Stimulated activated CD4-positive, alpha-beta T cell treated with anti-CD3 and anti-CD28 coated beads, Interleukin-4, amount 100 ng/mL, for 1 hour (primary cell): ENCODE measurements at places on chromosomes 4 and X.
A peak's percentile ranks its signal among the peaks of the same experiment; 100 is the strongest.

GRCh38 chr4:112152521-112152920 is 7.3 kb downstream of the FAM241A start:
- no peak for DNase-seq

- DNase-seq = no peak
These were observed 91.0 kb upstream of the MAPK10 start for GRCh38 chr4:86450861-86451260.

DNA sequence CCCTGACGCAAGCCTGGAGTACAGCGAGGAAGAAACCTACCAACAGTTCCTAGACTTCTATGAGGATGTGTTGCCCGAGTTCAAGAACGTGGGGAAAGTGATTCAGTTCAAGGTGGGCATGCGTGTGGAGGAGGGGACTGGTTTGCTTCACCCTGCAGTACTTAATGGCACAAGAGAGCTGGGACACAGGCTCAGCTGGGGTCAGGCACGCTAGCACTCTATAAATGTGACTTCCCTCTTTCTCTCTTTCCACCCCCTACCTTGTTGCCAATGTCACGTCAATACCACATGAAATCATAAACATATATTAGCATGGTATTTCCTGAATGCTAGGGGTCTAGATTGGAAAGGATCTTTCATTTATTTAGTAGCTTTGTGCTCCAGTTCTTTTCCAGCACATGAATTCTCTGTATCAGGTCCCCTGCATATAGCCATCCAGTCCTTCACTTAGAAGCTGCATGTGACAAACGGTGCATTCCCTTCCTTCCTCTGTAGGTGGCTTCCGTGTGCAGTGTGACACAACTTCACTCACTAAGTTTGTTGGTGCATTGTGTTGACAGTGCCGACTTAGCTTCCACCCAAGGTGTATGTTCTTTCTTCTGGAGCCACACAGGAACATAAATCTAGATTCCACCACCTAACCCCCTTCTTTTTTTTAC is 25.6 kb downstream of the ZRSR2 start:
- DNase-seq = no peak

- DNase-seq = no peak
These were observed 122.9 kb downstream of the SYNPO2 start for GRCh38 chr4:119011607-119011988.

DNA sequence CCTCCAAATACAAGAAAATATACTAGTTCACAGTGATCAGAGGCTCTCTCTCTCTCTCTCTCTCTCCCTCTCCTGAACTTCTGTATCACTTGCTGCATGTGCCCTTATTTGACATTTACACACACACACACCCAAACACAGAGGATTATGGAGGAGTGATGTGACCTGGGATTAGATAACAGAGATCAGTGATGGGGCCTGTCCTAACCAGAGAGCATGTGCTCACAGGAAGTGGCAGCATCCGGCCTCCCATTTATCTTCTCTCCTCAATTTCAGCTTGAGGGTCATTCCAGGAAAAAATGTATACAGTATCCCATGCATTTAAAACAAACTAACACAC is 143.0 kb downstream of the TSPAN5 start:
- DNase-seq = no peak

GRCh38 chr4:121749225-121749624 is 15.7 kb downstream of the SMIM43 start:
- no peak for DNase-seq

DNA sequence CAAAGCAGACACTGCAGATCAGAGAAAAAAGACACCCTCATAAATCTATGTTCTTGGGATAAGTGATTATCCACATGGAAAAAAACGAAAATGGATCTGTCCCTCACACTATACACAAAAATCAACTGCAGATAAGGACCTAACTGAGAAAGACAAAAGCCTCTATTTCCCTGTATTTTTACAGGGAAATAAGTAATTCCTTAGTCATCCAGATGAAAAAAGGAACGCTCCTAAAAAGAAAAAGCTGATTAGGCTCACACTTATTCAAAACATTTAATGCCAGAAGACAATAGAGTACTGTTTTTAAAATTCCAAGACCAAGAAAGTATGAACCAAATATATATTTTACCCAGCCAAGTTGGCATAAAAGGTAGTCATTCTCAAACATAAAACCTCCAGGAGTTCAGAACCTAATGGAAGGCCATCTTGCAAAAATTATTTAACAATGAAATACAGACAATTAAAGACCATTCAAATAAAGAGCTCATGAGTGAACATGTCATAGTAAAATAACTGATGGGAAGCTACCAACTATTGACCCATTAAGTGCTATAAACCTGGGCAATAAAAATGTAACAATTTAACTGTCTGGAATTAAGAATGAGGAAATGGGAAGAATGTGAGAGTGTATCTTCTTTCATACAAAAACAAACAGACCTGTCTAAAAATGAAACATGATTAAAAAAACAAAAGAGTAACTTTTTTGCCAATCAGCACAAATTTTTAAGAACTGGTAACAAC is 20.4 kb downstream of the PAPSS1 start:
- DNase-seq = no peak

DNA sequence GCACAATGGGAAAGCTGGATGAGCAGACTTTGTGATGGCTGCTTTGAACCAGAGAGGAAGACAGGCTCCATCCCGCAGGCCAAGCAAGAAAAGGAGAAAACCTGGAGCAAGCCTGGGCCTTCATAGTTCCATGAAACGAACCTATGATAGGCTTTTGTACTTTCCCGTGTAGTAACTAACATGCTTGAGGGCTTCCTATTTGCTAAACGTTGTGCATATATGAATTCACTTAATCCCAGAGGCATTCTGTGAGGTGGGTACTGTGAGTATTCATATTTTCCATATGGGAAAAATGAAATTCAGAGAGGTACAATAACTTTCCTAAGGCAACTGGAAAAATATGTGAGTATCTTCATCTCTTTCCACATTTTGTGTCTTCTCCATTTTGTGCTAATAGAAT is 13.6 kb upstream of the APBB2 start:
- no peak for DNase-seq

DNA sequence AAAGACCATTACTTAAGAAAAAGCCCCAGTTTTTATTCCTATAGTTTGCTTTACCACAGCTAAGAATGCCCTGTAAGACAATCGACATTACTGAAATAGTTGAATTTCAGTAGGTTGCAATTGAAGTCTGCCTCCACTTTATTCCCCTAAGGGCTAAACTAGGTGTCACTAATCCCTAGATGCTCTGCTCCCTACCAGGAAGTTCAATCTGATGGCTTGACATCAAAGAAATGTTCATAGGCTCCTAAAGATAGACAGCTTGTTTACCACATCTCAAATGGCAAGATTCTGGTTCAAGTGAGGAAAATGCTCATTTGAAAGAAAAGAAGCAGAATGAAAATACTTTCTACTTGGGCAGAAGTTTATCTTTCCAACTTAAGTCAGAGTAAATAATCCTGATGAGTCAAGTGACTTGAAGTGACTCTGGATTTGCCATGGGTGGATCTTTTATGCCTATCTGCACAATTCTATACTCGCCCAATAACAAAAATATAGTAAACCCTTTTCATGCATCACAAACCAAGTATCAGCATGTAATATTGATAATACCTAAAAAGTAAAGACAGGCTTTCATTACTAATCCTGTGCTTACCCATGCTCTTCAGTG is 117.2 kb downstream of the SH3RF1 start:
- DNase-seq = no peak

DNA sequence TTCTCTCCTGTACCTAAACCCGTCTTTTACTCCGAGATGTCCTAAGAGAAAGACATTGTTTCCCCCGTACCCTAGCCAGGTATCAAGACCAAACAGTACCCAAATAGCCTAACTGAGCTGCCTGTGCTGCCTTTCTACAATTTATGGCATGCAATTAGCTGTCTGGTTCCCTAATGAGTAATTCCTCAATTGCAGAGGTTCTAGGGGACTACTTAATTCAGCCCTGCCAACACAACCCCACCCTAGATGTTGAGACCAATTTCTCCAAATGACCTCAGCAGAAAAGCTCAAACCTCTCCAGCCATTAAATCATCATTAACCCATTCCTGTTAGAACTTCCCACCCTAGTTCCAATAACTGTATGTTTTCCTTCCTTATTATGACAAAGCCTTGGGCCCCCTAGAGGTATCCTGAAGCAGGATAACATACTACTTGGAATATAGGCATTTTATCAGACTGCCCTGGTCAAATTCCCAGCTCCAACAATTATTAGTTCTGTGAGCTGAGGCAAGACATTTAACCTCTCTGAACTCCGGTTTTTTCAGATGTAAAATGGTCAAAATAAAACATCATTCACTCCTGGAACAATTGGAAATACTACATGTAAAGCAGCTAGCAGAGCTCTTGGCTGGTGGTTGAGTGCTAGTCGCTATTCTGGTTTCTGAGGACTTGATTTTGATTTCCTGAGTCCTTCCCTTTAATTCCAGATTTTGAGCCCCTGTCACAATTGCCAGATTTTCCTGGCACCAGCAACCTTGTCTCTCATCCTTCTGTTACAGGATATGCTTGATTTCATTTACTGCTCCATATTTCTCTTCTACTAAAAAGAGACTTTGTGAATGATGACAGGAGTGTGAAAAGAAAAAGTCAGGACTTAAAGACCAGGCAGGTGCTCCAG is 244.6 kb upstream of the TENM3 start:
- DNase-seq = no peak

DNA sequence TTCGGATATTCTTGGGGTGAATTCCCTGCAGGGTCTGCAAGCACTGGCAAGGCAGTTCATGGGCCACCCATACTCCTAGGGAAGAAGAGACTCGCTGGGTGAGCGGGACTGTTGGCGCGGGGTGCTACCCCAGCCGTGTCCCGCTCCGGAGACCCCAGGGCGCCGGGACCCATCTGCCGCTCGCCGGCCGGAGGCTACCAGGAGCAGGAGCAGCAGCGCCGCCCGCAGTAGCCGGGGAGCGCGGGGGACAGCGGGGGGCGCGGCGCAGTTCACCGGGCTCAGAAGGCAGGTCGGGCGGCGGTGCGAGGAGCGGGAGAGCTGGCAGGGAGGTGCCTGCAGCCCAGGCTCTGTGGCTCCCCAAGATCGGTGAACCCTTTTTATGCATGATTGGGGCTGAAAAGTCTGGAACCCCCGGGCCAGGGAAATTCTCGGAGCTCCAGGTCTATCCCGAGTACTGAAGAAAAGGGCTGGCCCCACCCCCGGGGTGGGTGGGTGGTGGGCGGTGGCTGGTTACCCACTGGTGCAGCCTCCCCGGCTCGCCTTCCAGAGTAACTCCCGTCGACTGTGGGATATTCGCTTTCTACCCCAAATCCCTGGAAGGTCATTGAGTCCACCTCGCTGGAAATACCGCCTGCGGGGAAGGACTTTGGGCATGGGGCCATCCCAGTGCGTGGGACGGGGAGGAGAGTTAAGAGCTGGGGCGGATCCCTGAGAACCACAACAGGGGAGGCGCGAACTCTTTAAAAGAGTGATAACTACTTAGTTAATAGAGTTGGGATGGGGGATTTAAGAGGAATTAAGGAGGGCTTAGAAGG is 37.6 kb downstream of the PF4 start:
- no peak for DNase-seq

DNA sequence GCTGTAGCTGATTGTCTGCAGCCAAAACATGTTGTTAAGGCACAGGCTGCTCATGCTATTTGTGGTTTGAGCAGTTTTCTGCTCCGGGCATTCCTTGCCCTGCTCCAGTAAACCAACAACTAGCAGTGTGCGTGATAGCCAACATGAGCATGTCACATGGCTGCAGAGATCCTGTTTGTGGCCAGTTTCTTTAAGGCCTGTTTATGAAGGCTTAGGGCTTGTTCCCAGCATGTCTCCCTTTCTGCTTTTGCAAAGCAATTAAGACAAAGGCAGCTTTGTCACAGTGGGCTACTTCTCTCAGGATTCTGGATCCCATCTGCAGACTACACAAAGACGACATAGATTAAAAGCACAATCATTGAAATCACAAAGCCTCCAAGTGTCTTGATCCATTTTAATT is 160.5 kb downstream of the ZNF518B start:
- no peak for DNase-seq

- no peak for DNase-seq
These were observed 28.2 kb upstream of the ATRX start for GRCh38 chrX:77814210-77814609.

GRCh38 chrX:68498508-68499379 is at the start of gene YIPF6:
TSS of gene YIPF6 (plus strand) at chrX:68499051. CDS start at chrX:68499067, 16 bp downstream.
- peak; percentile 60 for DNase-seq

- no peak for DNase-seq
These were observed 516.8 kb upstream of the ADGRL3 start for GRCh38 chr4:60683357-60683756.

- DNase-seq = no peak
These were observed 27.7 kb upstream of the GPC3 start for GRCh38 chrX:134013092-134013497.

GRCh38 chr4:25075851-25076250 is 45.1 kb upstream of the LGI2 start:
- DNase-seq = no peak
